ENCODE measurements at places on chromosomes 1 and 21. TPM values are rescaled to one million over a fixed set of nuclear protein-coding genes. Genes with fewer than 3 reads are reported as not detected.

GRCh38 chr1:247431643-247432042 lies 15.7 kb downstream of the NLRP3 start:
- ATAC-seq: no peak

ZZZ3 gene
- 47.8 TPM for total RNA-seq

- no peak for ATAC-seq
Observed at GRCh38 chr1:243345205-243345604, 89.4 kb downstream of the SDCCAG8 start.

DNA sequence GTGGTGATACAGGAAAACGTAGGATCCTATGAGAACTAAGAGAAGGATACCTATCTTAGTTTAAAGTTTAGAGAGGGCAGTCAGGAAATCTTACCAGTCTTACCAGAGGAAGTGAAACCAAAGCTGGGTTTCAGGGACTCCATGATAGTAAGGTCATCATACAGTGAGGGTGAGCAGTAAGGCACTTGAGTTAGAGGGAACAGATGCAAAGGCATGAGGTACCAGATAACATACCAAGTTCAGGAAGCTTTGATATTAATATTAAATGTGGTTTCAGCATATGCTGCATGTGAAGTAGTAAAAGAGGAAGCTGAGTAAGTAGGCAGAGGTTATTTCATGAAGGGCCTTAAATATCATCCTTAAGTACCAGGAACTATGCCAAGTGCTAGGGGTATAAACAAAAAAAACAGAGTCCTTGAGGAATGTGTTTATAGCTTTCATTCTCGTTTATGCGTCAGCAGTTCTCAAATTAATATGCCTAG lies 16.9 kb downstream of the ATG4C start:
- ATAC-seq: peak; percentile 55

DVL1 gene
- 46.2 TPM for total RNA-seq

DNA sequence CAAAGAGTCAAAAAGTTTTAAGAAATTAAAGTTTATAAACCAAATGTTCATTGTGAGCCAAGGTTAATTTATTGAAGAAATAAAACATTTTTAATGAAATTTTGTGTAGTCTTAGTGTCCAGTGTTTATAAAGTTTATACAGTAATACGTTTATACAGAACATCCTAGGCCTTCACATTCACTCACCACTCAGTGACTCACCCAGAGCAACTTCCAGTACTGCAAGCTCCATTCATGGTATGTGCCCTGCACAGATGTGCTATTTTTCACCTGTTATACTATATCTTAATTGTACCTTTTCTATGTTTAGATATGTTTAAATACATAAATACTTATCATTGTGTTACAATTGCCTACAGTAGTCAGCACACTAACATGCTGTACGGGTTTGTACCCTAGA lies 33.6 kb downstream of the TYW3 start:
- ATAC-seq: no peak

DNA sequence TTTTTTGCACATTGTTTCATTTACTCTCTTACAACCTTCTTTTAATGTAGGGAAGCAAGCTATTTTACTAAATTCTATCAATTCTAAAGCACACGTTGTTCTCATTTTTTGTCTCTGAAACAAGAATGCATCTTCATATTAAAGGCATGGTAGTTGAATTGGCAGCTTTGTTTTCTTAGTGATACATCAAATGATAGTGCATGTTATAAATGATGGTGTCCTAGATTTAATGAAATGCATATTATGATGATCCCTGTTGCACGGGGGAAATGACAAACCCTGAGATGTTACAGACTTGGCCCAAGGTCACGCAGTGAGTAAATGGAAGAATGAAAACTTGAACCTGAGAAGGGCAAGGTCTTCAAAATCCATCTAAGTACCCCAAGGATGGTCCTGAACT lies 213.1 kb downstream of the KAZN start:
- ATAC-seq: no peak

DNA sequence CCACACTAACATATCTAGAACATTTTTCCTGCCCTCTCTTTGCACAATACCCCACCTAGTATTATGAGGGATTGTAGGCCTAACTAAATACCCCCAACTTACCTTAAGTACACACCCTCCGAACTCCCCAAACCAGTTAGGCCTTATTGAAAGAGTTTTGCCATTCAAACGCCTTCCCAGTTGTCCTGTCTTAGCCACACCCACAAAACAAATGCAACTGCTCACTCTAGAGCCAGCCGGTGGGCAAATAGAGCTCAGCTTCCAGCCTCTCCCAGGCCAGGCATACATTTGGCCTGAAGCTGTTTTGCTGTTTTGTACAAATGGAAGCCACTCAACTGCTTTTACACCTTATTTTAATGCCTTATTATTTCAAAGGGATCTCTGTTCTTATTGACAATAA lies 224.2 kb upstream of the RUNX1 start:
- ATAC-seq: no peak

L1TD1 gene
- not detected for total RNA-seq

- no peak for ATAC-seq
Observed at GRCh38 chr1:227218870-227219573, 99.3 kb downstream of the CDC42BPA start.

DNA sequence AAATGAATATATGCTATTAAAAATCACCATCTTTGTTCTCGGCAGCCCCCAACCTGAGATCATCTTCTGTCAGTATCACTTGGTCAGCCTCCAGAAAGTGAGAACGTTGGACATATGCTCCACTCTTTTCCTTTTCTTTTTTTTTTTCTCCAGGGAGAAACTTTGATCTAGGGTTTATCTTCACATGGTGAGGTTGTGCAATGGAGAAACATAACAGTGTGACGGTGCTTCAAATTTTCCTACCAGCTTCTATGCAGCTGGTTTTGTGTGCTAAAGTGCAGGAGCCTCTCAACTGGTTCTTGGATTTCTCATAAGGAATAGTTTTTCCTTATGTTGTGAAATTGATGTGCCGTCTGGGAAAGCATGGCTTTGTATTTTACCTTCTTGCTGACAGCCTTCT lies 1202.9 kb downstream of the NCAM2 start:
- ATAC-seq: no peak

DNA sequence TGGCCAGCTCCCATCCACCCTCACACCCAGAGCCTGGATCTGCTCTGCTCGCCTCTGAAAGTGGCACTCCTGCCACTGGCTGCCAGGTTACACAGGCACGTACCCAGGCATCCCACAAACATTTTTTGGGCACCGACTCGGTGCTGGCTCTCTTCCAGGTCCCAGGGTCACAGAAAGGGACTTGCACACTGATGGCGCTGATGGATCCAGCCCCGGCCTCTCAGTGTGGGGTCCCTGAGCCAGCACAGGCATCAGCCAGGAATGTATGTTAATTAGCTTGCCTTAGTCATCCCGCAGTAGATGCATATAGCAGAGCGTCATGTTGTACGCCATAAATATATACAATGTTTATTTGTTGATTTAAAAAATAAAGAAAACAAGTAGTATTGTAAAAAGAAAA lies 537.2 kb downstream of the NPHP4 start:
- no peak for ATAC-seq

EPHB2 gene
- total RNA-seq: 0.04 TPM

RNU1-1 gene
- 1,202 TPM for total RNA-seq

DNA sequence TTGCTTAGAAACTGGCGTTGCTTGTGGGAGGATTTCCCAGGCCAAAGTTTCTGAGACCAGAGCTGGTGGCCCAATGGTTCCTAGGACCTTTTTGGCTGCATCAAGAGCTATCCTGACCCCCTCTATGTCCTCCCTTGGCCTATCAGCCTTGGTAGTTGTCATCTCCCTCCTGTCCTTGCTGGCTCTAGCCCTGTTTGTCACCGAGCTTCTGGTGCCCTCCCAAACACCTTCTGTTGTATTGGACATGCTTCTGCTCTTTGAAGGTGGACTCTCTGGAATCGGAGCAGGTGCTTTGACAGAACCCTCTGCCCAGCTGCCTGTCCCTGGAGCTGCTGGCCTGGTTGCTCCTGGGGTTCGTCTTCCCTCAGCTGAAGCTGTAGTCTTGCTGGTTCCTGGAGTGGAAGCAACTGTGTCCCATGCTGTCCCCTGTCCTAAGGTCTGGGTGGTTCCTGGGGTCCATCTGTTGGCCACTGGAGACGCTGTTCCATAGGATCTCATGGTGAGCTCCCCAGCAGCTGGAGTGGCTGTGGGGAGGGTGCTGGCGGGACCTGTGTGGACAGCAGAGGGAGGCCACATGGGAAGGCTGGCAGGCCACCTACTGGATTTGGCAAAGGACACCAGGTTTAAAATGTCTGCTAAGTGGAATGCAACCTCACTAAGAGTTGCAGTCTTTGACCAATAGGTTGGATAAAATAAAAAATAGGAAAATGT lies 9.4 kb downstream of the FCAMR start:
- ATAC-seq: no peak

- ATAC-seq: no peak
Observed at GRCh38 chr1:58936973-58937372, 153.1 kb upstream of the JUN start.

- no peak for ATAC-seq
Observed at GRCh38 chr1:206102292-206102936, 14.8 kb downstream of the AVPR1B start.

MT1HL1 gene
- not detected for total RNA-seq

DNA sequence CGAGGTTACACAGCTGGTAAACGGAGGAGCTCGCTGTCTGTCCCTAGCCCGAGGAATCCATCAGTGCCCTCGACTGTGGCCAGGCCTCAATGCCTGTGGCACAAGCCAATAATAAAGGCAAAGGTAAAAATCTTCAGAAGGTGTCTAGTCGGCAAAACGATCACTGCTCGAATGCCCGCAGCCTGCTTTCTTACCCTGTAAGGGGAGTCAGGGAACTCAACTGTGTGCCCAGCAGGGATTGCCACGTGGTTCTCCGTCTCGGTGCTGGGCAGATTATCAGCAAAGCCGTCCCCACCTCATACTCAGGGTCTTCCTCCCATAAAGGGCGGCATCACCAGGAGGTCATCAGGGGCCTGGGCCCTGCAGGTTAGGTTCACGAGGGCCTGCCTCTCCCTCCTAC lies 103.4 kb downstream of the PAX7 start:
- ATAC-seq: no peak

DNA sequence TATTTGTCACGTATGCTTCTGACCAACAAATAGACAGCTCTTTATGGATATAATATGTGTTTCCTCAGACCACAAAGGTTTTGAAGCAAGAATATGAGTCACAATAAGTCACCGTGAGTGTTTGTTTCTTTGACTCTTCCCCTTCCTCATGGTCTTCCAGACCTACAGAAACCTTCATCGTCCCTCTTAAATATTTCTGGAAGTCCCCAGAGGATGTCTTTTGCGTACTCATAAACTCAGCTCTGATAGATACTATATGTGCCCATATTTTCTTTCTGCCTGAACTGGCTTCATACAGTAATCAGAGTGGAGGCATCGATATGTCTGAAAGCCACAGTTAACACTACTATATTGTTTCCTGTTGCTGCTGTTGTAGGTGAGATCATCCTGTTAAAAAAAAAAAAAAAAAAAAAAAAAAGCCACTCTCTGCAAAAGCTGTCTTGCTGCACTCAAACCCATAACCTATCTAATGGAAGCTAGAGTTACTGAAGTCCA lies 38.4 kb downstream of the ADAMTS1 start:
- no peak for ATAC-seq

ARV1 gene
- total RNA-seq: 8.9 TPM

RHD gene
- total RNA-seq: not detected

TCHH gene
- 0.11 TPM for total RNA-seq

DNA sequence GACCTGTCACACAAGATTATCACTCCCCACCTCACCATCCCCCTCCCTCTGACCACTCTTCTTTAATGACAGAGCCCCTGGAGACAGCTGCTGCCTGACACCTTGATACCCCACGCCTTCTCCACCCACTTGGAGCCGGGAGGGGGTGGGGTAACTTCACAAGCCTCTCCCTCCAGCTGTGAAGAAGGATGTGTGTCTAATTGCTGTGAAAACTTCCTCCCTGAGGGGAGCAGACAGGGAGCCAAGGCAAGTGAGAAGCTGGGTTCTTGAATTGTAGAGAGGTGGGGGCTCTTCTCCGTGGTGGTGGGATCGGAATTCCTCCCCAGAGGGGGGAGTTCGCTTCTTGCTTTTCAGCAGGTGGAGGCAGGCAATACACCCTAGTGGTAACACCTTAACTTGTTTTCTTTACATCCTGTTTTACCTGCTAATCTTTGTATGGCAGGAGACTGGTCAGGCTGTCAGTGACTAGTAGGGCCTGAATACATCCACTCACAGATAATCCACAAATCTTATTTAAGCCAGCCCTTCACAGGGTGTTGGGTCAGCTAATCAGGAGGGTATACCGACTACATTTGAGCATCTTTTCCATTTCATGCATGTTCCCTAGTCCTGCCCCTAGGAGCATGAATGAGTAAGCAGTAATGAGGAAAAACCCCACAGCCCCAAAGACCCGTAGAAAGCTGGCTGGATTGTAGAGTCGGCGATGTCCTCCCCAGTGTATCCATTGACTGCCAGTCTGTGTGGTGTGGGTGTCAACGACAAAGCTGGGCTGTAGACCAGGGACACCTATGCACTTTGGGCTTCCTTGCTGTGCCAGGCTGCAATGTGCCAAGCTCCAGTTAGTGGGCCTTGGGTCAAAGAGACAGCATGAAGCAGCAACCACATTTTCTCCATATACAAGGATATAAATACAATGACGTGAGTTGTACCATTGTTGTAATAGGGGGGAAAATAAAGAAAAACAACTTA lies 57.3 kb downstream of the NFASC start:
- ATAC-seq: no peak

DNA sequence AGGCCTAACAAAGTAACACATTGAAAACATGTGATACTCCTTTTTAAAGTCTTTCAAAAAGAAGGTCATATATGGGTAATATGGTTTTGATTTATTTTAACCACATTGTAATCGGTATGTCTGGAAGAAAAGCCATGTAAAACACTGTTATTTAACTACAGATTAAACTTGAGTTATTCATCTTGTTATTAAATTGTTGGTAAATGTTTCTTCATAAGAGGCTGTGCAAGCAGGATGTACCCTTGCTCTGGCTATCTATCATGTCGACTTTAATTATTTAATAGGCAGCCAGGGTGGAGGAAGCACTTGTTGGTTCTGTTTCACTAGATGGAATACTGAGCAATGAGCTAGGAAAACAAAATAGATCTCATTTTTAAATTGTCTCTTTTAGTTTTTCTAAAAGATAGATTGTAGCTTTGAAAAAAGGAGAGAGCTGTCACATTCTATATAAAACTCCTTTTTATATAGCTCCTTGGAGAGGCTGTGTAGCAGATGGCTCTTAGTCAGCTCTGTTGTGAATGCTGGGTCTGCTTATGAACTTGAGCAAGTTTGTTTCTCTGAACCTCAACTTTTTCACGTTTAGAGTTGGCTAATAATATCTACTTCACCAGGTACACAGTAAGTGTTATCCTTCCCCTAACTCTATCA lies 39.5 kb downstream of the LRRC8B start:
- ATAC-seq: no peak

GRCh38 chr1:156664767-156665411 lies 12.3 kb downstream of the NES start:
- ATAC-seq: no peak

Data from activated T-helper 17 cell treated with anti-CD3 and anti-CD28 coated beads, Interleukin-2, amount 50 U/mL, for 72 hours (primary cell).